ENCODE measurements at places on chromosomes 13 and 19.

DNA sequence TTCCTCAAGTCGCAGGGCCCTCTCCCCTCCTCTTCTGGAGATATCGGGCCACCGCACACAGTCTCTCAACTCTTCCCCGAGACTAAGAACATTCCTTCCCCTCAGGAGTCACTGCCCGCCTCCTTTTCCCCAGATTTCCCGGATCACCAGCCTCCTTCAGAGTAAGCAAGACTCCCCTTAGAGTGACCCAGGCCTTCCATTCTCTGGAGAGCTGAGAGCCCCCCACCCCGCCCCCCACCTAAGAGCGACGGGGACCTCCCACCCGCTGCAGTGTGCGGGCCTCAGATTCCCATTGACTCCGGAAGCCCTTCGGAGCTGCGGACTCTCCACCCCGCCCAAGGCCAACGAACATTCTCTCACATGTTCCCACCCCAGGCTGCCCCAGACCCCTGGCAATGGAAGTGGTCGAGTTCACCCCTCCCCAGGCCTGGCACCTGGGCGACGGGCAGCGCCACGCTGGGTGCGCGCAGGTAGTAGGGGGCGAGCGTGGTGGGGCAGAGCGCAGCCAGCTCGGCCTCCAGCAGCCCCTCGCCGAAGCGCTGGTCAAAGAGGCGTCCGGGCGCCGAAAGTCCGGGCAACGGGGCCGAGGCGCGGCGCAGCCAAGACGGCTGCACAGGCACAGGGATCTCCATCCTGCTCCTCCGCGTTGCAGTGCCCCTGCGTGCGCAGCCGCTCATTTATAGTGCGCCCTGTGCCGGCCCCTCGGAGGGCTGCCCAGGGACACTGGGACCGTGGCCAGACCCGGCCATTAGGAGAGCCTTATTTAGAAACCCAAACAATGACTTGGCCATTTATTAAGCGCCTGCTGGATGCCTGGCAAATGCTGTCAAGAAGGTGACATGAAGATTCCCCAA is at the start of gene HSPB6:
Gene HSPB6, minus strand, starts transcription at position 653 of the 854 bp plus-strand sequence. Its CDS starts 21 bp downstream, at position 632.
- no peak for DNase-seq

- DNase-seq = no peak
These were observed 5.0 kb upstream of the MTMR6 start for GRCh38 chr13:25292301-25292700.

- DNase-seq = no peak
These were observed 222.8 kb upstream of the OBI1 start for GRCh38 chr13:78881751-78882150.

DNA sequence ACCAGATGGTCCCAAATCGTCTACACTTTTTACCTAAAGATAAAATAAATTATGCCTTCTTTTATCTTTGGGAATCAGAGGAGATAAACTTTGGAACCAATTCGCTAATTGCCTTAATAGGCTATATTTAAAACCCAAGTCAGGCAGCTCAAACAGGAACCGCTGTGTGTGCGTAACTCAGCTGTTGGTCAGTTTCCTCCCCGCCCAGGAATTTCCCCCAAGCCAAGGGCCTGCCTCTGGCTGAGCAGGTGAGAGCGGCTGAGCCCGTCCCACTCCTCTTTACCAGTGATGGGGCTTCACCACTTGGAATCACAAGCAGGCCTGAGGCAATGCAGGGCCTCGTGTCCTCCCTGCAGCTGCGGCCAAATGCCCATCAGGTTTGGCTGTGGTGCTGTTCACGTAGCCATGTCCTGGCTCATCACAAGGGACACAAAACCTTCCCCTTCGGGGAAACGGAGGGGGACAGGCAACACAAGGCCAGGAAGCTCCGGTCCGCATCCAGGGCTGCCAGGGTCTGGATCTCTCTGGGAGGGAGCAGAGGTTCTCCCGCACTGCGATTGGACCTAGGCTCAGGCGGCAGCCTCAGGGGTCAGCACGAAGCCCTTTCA is 503 bp upstream of the SLC7A9 start:
- no peak for DNase-seq

GRCh38 chr19:48390188-48391099 is 907 bp downstream of the KDELR1 start:
- peak; percentile 47 for DNase-seq

DNA sequence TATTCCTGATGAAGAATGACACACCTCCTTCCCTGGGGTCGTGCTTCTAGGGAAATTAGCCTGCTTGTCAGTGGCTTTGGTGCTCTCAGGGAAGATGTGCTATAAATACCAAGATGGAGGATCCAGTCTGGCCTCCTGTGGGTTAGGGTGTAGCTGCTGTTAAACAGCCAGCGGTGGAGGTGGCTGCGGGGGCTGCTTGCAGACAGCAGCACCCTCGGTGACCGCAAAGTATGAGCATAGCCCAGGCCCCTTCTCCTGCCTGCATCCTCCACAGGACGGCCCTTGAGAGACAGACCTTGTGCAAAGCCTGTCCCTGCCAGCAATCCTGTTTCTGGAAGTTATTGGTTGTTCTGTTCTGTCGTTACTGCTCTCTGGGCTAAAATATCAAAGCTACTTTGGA is 11.4 kb downstream of the VSTM2B start:
- DNase-seq = no peak

GRCh38 chr13:100388923-100389322 is 199.7 kb downstream of the GGACT start:
- DNase-seq = no peak

DNA sequence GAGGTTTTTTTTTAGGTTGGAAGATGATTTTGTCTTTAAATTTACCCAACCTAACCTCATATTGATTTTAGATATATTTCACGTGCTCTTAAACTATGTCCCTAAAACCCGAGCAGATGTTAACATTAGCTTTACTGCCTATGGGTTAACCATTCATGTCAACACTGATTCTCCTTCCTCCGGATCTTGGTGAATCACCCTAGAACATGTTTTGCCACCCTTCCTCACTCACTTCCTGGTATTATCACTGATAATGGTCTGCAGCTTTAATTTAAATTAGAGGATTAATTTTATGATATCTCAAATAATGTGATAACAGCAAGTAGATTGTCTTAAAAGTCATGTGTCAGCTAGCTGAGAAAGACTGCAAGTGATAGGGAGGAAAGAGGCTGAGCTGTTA is 31.9 kb downstream of the HTR2A start:
- no peak for DNase-seq

- DNase-seq = no peak
These were observed 320.1 kb downstream of the DACH1 start for GRCh38 chr13:71546881-71547280.

DNA sequence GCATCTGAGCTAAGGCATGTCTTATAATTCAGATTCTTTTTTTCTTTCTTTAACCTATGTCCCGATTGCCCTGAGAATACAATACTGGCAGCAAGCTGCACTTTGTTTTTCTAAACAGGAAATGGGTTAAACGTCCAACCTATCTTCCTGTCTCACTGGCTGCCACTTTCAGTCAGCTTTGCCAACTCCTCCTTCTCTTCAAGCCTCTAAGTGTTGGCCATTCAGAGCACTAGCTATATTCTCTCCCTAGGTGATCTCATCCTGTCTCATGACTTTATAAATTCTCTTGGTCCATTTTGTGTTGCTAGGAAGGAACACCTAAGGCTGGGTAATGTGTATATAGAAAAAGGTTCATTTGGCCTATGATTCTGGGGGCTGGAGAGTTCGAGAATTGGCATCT is 109.5 kb upstream of the TSC22D1 start:
- no peak for DNase-seq

DNA sequence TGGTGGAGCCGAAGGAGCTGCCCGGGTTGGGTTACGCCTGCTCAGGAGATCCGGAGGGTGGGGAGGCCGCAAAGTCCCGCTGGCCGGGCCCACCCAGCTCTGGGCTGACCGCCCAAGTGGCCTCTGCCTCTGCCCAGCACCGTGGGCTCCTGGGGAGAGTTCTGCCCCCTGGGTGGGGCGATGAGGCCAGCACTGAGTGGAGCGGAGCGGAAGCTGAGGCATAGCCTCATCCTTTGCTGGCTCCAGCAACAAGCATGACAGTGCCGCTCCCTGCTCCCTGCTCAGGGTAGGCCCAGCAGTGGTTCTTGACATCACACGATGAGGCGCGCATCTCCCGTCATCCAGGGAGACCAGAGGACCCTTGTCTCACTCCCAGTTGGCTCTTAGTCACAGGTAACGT is 22.5 kb downstream of the CCDC8 start:
- DNase-seq = no peak

DNA sequence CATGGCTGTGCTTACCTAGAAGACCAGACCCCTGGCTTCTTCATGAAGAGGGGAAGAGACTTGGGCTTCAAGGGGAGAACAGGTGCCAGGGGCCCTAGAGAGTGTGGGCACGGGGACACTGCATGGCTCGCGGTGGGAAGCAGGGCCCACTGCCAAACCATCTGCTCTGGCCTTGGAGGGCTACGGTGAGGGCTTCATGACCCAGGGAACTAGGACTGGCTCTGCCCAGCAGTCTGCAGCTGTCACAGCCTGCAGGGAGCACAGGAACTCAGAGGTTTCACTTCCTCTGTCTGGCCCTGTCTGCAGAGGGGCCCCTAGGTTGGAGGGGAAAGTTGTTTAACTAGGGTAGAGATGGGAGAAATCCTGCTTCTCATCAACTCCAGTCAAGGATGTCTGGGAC is 4.3 kb downstream of the ERCC1 start:
- DNase-seq = no peak

DNA sequence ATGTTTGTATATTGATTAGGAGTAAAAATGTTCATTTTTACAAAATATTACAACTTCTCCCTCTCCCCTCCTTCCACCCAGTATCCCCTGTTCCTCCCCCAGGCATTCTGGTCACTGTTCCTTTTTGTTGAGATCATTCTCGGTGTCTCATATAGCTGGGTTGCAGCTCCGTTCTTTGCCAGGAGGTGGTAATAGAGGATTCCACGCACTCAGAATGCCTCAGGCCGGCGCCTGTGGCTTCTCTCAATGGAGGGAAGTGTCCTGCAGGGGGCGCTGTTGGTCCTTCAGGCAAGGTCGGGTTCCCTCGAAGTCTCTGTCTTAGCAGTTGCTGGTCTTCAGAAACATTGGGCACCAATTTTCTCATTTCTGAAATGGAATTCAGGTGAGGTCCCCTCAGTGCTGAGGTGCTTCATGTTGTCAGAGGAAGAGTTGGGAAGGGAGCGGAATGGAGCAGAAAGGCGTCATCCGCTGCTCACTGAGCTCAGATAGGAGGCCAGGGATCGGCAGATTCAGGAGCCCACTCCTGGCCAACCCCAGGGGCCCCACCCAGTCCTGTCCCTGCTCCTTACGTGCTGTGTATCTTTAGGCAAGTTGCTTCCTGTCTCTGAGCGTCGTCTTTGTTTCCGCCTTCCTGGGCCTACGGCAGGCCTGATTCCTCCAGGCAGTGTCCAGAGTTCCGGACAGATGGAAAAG is 10.3 kb upstream of the GARIN5A start:
- DNase-seq = no peak

- DNase-seq = no peak
These were observed 14.7 kb upstream of the B3GLCT start for GRCh38 chr13:31184981-31185645.

Measured in stimulated activated CD8-positive, alpha-beta memory T cell treated with anti-CD3 and anti-CD28 coated beads, Interleukin-12 subunit alpha, Interleukin-12 subunit beta, amount 100 ng/mL, for 4 hours (primary cell).